ENCODE measurements at places on chromosomes 11 and 22. TPM values are rescaled to one million over a fixed set of nuclear protein-coding genes. Genes with fewer than 3 reads are reported as not detected.
A peak's percentile ranks its signal among the peaks of the same experiment; 100 is the strongest.

- peaks cover 22% of the 10 kb centered on the region for H3K4me1 ChIP-seq
- H3K4me3 ChIP-seq = no peak overlapping the region
- H3K27me3 ChIP-seq = no peaks in the 10 kb centered on the region
- peak overlapping the region; percentile 85 for H3K27ac ChIP-seq
Measured at GRCh38 chr22:38733724-38734381, 21.9 kb downstream of the SUN2 start.

- H3K27me3 ChIP-seq = no peaks in the 10 kb centered on the region
- H3K4me3 ChIP-seq = no peak overlapping the region
- no peaks in the 10 kb centered on the region for H3K36me3 ChIP-seq
- peaks cover 3% of the 10 kb centered on the region for H3K4me1 ChIP-seq
- DNase-seq = no peak
Measured at GRCh38 chr11:28144808-28145207, 36.6 kb downstream of the METTL15 start.

GRCh38 chr22:17712441-17712840, 61.8 kb downstream of the BID start:
- no peaks in the 10 kb centered on the region for H3K36me3 ChIP-seq
- H3K4me1 ChIP-seq = no peaks in the 10 kb centered on the region
- no peak for DNase-seq

GRCh38 chr11:122189229-122189628, 73.2 kb upstream of the BLID start:
- no peaks in the 10 kb centered on the region for H3K27me3 ChIP-seq
- H3K27ac ChIP-seq = peak overlapping the region; percentile 26
- no peaks in the 10 kb centered on the region for H3K36me3 ChIP-seq
- DNase-seq = no peak

The IL18 gene
- total RNA-seq = 18.3 TPM

- H3K36me3 ChIP-seq = no peaks in the 10 kb centered on the region
- no peaks in the 10 kb centered on the region for H3K4me1 ChIP-seq
- no peak overlapping the region for H3K4me3 ChIP-seq
- H3K27me3 ChIP-seq = no peaks in the 10 kb centered on the region
- no peak overlapping the region for H3K27ac ChIP-seq
Measured at GRCh38 chr11:8047382-8047781, 33.6 kb upstream of the TUB start.

The NLRX1 gene
- total RNA-seq = 22.1 TPM
